Substantia nigra (tissue), 51 donors: ENCODE measurements at places on chromosomes 7 and 10.

DNA sequence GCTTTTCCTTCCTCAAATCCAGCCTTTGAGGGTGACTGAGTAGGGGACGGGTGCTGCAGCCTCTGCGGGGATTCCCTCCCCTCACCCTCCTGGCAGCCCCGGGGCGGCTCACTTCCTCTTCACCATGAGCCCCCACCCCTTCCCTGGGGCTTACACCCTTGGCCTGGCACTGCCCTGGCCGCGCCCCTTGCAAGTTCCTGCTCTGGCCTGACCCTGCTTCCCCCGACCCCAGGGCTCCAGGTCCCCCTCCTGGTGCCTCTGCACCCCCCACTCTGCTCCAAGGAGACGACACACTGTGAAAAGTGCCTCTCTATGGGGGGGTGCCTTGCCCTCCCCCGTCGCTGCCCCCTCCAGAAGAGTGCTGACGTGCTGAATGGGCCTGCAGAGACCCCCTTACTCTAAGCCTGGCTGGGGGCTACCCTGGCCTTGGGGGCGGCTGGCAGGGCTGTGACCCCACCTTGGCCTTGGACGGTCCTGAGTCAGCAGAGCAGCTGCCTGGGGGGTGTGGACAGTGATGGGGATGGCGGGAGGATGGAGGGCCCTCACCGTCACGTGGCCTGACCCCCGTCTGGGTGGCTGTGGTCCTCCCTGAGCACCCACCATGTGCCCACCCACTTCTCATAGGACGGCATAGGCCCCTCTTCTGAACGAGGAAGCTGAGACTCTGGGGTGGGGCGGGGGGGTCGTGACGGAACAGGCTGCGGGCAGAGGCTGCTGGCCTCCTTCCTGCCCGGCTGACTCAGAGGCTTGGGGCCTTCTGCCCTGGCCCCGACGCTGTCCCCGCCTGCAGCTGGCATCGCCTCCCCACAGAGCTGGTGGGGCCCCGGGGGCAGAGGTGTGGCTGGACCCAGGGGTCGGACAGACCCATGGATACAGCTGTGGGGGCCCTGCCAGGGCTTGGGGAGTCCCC, 9.8 kb downstream of the LFNG start:
- no peak for DNase-seq

DNA sequence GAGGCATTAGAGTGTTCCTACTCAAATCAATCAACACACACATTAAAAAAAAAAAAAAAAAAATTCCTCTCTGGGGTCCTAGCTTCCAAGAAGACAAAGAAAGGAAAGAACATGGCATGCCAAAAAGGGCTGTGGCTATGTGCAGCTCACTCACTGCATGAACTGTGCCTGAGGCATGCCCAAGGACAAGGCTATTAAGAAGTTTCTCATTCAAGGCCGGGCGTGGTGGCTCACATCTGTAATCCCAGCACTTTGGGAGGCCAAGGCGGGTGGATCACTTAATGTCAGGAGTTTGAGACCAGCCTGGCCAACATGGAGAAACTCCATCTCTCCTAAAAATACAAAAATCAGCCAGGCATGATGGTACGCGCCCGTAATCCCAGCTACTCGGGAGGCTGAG, 41.9 kb upstream of the PPP3CB start:
- no peak for DNase-seq

DNA sequence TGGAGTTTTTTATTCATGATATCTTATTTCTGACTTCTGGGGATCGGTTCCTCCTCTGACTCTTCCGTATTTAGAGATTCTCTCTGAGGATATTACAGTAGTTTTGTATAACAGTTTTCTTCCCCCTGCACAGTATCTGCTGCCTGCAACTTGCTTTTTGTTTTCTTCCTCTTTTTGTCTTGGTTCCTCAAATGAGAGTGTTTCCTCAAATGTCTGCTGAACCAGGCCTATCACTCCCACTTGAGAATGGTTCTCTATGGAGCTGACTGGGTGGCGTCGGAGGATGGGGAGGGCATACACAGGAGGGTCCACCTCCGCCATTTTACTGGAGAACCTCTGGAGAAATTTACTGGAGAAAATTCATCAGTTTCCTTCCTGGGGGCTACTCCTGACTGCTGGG, 27.7 kb downstream of the ARHGAP22 start:
- no peak for DNase-seq

DNA sequence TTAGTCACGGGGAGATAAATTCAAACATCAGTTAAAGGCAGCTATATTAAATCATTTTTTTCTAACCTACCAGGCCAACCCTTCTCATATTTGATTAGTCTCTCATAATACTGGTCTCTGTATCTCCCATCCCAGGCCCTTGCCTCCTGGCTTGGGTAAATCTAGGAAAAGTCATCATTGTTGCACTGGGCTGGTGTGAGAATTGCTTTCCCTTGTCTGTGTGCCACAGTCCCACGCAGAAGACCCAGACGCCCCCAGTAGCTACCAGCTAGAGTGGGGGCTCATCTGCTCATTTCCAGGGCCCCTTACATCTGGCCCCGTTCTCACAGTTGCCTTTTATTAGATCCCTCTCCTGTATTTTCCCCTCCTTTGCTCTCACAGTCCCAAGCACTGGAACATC, 67.6 kb upstream of the VIPR2 start:
- DNase-seq, result no peak

GRCh38 chr7:136230210-136230609, 253.1 kb upstream of the MTPN start:
- DNase-seq, result no peak

GRCh38 chr10:93222211-93222754, 148.6 kb downstream of the CYP26A1 start:
- DNase-seq, result no peak

DNA sequence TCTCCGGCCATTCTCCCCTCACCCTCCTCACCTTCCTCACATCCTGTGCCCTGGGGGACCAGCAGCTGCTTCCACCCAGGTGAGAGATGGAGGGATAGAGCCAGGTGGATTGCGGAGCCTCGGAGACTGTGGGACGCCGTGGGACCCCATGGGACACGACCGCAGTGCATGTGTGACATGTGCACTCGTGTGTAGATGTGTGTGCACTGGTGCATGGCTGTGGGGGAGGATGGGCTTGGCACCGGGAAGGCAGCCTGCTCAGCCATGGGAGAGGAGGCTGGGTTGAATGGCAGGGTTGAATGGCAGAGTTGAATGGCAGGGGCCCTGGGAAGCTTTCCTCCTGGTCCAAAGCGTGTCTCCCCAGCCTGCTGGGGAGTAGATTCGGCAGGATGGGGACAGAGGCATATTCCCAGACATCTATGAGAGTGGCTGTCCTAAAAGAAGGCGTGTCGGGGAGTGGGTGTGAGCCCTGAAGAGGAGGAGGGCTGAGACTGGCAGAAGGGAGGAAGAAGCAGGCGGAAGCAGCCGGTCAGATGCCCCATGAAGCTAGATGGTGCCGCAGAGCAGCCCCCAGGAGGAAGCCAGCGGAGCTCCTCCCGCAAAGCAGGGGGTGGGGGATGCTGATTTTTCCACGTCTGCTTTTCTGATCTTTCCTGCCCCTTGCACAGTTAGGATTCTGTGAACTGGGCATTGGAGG, 815 bp downstream of the GIMAP8 start:
- DNase-seq, result no peak

DNA sequence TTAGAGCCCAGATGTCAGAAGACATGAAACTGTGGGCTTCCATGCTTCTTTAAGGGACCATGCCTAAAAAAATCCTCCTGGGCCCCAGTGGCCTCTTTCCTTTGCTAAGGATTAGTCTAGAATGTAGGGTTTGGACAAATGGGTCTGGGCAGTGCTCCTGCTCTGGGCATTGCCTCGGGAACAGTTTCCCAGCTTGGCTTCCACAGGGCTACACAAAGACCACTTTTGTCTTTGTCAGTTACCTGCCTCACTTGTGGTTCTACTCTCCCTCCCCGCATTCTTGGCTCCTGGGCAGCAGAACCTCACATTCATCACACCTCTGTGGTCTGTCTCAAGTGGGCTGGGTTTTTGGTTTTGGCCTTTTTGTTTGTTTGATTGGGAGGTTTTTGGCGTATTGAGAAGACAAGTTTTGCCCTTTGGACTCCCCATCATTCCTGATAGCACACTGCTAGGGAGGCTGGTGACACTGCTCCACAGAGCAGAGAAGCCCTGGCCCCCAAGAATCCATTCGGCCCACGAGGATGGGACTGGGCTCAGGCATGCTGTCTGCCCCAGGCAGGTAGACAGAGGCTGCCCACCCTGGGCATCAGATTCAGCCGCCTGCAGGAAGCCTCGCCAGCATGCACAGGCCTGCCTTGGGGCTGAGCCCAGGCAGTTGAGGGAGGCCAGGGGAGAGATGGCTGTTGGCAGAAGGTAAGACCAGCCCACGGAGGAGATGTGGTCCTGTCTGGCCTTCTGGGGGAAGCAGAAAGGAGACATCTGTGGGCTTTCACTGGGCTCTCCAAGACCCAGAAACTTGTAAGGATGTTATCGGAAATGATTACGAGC, 343.7 kb downstream of the WDR11 start:
- no peak for DNase-seq

GRCh38 chr10:93181271-93182048, 107.8 kb downstream of the CYP26A1 start:
- DNase-seq, result no peak

DNA sequence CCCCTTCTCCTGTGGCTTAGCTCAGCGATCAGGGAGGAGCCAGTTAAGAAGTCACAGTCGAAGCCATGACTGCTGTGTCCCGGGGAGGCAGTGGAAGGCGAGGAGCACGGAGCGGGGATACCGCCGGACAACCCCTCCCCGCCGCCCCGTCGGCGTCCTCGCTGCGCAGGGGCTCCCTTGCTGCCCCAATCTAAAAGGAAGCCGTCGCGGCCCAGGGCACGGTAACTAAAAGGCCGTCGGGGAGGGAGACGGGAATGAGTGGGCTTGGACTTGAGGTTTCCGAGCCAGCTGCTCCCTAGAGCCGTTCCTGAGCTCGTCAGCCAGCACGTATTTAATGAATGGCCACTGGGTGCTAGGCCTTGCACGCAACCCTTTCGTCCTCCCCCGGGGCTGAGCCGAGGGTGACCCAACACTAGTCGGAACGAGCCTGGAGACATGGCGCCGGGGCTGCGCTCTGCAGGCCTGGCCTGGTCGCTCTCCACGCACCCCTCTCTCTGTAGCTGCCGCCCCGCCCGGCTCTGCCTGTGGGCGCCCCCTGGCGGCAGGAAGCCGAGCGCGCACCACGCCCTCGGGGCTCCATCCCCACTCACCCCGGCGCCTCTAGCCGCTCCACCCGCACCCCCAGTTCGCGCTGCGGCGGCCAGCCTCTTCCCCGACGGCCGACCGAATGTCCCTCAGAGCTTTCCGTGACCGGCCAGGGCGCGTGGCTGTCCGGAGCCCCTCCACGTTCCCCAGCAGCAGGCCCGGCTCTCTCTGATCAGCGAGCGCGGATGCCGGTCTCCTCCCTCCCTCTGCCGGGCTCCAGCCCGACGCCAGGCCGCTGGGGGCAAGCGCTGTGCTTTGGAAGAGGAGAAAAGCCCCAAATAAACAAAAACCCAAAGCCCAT, 29.3 kb upstream of the KCNK18 start:
- peak; percentile 67 for DNase-seq

DNA sequence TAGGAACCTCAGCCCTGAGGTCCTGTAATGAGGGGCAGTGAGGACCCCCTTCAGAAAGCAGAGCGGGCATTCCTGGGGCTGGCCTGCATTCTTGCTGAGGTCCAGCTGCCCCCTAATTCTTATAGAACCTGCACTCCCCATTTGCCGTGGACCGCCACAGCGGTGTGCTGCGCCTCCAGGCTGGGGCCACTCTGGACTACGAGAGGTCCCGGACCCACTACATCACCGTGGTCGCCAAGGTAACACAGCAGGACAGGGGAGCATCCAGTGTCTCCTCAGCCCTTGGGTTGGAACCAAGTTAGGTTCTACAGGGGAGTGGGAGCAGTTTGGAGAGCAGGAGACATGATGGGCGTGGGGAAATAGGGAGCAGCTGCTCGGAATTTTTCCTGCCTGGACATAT, 7.3 kb downstream of the CDHR1 start:
- no peak for DNase-seq

GRCh38 chr10:31147210-31147608, 115.5 kb upstream of the ZNF438 start:
- DNase-seq, result no peak

- DNase-seq, result no peak
Measured at GRCh38 chr7:65731129-65731528, 141.7 kb upstream of the VKORC1L1 start.

- no peak for DNase-seq
Measured at GRCh38 chr10:106795619-106796018, 368.9 kb downstream of the SORCS1 start.

DNA sequence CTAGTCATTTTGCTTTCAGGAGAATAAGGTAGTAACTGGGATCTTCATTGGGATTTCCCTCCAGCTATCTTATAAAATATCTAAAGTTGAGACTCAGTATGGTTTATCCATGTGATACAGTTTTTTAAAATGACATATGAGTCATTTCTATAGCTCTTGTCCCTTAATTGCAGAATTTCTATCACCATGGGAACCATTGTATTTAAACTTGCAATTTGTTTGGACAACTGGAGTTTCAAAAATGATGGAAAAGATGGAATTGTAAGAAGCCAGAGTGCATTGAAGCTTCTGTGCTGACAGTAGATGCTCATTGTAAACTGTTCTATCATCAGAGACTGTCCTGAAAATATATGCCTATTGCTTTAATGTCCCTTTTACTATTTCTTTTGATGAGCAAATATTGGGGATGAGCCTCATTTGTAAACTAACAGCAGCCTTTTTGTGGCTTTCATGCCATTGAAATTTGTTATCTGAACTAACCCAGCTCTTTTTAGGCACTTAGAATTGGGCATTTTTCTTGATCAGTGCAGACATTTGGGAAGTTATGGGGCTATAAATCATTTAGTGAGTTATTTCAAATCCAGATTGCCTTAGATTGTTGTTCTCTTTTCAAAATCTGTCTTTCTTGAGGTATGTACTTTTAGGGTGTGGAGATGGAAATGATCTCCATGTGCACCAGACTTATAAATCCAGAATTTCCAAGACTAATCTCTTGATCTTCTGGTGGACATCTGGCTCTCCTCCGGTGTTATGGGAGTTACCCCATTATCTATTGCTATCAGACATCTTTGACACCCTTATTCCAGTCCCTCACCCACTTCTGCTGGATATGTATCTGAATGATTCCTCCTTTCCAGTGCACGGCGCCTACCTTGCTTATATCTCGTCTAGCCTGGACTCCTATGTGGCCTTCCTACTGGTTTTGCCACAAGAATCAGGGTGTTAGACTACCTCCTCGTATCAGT, 159.0 kb downstream of the SND1 start:
- DNase-seq, result no peak

DNA sequence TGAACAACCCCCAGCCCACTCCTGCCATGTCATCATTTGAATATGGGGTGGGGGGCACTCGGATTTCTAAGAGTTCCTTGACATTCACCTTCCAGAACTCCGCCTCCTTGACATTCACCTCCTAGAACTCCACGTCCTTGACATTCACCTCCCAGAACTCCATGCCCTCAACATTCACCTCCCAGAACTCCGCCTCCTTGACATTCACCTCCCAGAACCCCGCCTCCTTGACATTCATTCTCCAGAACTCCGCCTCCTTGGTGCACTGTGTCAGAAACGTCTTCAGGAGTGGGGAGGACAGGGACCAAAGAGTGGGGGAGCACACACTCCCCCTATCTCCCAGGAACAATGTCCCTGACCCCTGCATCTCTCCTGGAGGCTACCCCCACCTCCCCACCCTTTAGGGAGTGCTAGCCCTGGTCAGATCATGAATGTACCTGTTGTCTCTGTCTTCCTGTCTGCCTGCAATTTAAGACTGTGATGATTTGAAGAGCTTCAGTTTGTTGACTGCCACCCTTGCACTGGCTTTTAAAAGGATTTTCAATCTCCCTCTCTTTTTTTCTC, 110.1 kb downstream of the NPTX2 start:
- DNase-seq, result no peak

- no peak for DNase-seq
Measured at GRCh38 chr10:123570051-123570897, 95.9 kb upstream of the GPR26 start.
